ENCODE measurements at places on chromosomes 16 and 17.

GRCh38 chr17:42312285-42313130, 24.2 kb downstream of the STAT5A start:
- DNase-seq, result peak; percentile 61

GRCh38 chr17:79202480-79202879, 127.9 kb downstream of the ENGASE start:
- DNase-seq, result no peak

DNA sequence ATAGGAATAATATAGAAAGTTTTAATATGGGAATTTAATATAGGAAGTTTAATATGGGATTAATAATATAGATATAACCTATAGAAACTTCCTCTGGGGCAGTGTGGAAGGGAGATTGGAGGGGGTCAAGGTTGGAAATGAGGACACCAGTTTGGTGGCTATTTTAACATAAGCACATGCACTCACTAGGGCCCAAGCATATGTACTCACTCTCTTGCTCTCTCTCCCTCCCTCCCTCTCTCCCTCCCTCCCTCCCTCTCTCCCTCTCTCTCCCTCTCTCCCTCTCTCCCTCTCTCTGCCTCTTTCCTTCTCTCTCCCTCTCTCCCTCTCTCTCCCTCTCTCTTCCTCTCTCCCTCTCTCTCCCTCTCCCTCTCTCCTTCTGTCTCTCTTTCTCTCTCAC, 528.1 kb downstream of the NPIPA7 start:
- no peak for DNase-seq

- no peak for DNase-seq
These were observed 6.6 kb upstream of the JUP start for GRCh38 chr17:41792845-41793783.

DNA sequence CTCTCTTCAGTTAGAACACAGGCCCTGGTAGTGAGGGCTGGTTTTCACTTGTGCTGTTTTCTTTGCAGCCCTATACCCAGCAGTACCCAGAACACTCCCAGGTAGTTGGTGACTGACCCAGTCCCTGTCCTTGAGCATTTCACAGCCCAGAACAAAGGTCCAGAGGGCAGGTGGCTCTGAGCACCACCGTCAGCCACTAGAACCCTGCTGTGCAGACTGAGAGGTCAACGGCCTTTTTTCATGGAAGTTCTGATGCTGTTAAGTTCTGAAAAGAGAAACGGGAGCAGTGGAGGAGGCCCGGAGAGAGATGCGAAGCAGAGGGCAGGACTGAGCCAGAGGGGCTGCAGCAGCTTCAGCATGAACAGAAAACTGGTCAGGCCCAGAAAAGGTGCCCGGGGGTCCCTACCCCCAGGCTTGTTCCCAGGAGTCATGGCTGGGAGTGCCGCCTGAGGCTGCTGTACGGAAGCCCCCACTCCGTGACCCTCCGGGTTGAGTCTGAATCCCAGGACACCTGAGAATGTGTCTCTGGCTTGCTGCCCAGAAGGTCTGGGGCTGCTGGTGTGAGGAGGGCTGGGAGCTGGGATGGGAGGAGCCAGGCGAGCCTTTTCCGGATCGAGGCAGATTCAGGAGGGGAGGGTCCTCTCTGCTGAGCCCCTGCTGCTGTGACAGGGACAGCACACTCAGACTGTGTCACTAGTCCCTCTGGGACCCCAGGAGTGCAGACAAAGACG, 8.7 kb downstream of the ZNF276 start:
- DNase-seq, result no peak

DNA sequence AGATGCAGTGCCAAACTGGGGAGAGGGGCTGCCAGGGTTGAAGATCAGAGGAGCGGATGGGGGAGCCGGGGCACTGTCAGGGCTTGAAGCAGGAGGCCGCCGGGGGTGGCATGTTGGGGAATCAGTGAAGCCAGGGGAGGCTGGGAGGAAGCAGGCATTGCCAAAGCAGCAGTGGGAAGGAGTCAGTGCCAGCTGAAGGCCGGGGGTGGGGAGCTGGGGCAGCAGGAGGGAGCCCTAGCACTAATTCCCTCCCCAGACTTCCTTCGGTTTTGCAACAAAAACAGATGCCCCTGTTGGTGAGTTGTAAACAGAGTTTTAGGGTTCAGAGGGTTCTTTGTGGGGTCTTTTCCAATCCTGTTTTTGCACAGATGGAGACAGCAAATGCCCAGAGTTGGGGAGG, 10.9 kb upstream of the TAC4 start:
- no peak for DNase-seq

DNA sequence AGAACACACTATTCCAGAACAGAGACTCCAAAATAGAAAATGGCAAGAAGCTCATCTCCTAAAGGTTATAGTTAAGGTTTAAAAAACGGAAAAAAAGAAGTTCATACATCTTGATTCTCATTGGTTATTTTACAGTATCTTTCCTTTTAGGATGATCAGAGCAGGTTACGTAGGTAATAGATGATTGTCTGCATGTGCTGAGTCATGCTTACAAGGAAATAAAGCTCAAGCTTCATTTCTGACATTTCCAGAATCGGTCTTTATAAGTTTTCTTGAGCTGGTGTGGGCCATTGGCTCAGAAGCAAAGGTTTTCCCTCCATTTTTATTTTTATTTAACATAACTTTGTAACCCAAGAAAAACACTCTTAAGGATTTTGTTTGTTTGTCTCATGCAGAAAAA, 1030.3 kb upstream of the CDH8 start:
- DNase-seq, result no peak

- DNase-seq, result no peak
These were observed 237.3 kb upstream of the CIBAR2 start for GRCh38 chr16:85349365-85350145.

DNA sequence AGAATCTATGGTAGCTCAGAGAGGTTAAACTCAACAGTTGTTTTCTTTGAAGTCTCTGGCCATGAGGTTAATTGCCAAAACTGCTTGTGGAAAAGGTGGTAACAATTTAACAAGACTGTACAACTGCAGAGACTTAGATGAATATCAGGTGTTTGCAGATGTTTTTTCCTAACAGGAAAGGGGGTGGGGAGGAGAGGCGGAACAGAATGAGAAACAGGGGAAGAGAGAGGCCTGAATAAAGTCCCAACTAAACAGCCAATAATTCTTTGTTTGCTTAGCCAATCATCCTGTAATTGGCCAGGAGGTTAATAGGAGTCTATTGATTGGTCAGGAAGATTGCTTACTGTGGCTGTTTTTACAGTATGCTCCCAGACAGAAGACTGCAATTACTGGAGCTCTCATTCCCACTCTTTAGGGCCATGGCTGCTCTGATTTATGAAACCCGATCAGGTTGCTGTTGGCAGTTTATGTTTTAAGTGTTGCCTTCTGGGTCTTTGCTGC, 249.7 kb upstream of the TBX2 start:
- DNase-seq, result no peak

GRCh38 chr17:49703557-49704277, 4.0 kb downstream of the SLC35B1 start:
- no peak for DNase-seq

All from activated T-helper 1 cell treated with Interleukin-2 at 50 U/mL for 16 hours (primary cell).